Osteocyte (in vitro differentiated cells): ENCODE measurements at places on chromosomes 16 and 17. TPM values are rescaled to one million over a fixed set of nuclear protein-coding genes. Genes with fewer than 3 reads are reported as not detected.

SEZ6L2 gene
- total RNA-seq, result 17.6 and 19.3 TPM in 2 replicates

UTP18 gene
- 25.3 and 28.0 TPM in 2 replicates for total RNA-seq

EVPLL gene
- not detected in 2 replicates for total RNA-seq

SOCS7 gene
- total RNA-seq, result 17.3 and 19.1 TPM in 2 replicates

DNA sequence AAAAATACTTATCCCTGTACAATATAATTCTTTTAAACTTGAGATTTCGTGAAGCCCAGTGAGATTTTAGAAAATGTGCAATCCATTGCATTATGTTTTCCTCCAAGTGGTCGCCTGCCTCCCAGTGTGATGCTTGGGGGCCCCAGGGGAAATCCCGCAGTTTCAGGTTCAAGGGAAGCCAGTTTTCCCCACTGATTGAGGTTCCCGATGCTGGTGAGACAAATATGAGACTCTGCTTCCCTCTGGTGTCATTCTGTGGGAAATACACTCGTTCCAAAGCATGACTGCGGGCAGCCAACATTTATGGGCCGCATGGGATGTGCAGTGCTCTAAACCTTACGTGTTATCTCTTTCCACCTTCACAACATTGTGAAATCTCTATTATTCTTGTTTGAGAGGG, 200.8 kb downstream of the PRKCB start:
- no peak overlapping the region for H3K4me3 ChIP-seq
- no peak for DNase-seq
- no peaks in the 10 kb centered on the region for H3K27me3 ChIP-seq
- no peaks in the 10 kb centered on the region for H3K4me1 ChIP-seq
- H3K27ac ChIP-seq, result no peak overlapping the region

DNA sequence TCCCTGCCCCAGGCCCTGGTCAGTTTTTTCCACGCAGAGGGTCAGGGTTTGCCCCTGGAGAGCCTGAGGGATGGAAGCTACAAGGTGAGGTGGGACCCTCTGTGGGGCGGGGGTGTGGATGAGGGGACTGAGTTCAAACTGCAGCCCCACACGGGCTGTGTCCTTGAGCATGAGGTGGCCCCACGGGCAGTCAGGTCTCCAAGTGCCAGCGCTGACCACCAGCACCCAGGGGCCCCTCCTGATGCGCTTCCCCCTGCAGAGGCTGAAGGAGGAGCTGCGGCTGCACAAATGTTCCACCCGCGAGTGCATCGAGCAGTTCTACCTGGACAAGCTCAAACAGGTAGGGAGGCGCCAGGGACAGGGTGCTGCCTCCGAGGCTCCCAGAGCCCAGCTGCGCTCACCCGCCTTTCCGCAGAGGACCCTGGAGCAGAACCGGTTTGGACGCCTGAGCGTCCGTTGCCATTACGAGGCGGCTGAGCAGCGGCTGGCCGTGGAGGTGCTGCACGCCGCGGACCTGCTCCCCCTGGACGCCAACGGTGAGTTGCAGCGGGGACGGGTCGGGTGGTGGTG, 4.3 kb downstream of the TSR3 start:
- no peak overlapping the region for H3K27ac ChIP-seq
- H3K27me3 ChIP-seq, result peaks cover 4% of the 10 kb centered on the region
- H3K4me1 ChIP-seq, result peaks cover 14% of the 10 kb centered on the region
- H3K36me3 ChIP-seq, result peaks cover 7% of the 10 kb centered on the region
- no peak for DNase-seq
- H3K4me3 ChIP-seq, result no peak overlapping the region

GRCh38 chr17:57545731-57546342, 199.3 kb downstream of the CCDC182 start:
- peaks cover 13% of the 10 kb centered on the region for H3K4me1 ChIP-seq
- H3K36me3 ChIP-seq, result no peaks in the 10 kb centered on the region
- H3K27ac ChIP-seq, result no peak overlapping the region
- no peaks in the 10 kb centered on the region for H3K27me3 ChIP-seq
- no peak overlapping the region for H3K4me3 ChIP-seq
- DNase-seq, result no peak

- peak overlapping the region; percentile 93 for H3K27ac ChIP-seq
- no peaks in the 10 kb centered on the region for H3K36me3 ChIP-seq
- H3K4me3 ChIP-seq, result no peak overlapping the region
Measured at GRCh38 chr16:31452631-31453106, 6.6 kb upstream of the ARMC5 start.

DNA sequence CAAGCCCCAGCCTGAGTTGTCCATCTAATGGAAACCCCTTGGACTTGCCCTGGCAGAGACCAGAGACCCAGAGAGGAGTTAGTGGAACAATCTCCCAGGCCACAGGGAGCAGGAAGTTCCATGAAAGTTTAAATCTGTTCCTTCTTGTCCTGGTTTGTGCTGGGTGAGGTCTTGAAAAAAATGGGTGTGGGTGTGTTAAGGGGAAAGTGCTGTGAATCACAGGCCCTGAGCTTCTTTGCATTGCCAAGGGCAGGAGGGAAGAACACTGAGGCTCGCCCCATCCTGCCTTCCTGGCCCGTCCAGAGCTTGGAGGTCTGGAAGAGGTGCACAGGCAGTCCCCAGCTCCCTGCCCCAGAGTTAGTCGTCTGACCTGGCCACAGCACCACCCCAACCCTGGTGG, 2.3 kb downstream of the ADORA2B start:
- H3K27me3 ChIP-seq, result no peaks in the 10 kb centered on the region
- peaks cover 6% of the 10 kb centered on the region for H3K36me3 ChIP-seq
- H3K4me3 ChIP-seq, result peak overlapping the region; percentile 76
- DNase-seq, result no peak

DNA sequence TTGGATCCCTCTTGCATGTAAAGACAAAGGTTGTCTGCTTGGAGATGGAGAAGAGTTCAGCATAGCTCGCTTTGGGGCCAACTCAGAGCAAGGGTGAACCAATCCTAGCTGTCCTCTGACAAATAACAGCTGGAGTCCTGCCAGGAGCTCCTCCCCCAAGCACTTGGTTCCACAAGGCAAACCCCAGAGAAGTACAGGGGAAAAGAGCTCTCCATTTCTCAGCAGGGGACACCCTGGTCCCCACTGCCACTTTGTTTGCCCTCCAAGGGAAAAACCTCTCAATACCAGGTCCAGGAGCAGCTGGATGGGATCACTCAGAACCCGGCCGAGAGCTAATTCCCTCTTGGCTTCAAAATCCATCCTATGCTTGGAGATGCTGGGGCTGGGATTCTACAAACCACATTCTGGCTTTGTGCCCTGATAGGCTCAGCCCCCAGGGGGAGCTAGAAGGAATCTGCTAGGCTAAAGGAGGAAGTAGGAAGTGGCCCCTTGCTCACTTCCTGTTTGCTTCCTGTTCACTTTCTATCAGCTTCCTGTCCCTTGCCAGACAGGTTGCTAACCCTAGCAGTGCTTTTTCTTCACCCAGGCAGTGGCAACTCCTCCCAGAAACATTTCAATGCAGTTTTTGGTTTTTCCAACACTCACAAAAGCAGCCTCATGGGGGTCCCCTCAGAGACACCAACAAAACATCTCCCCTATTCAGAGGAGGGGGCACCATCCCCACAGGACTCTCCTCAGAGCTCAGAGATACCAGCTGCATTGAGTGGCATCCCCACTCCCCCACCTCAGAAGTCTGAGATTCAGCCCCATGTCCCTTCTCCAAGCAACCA, 30.7 kb downstream of the CDRT4 start:
- peaks cover 16% of the 10 kb centered on the region for H3K36me3 ChIP-seq
- peaks cover 5% of the 10 kb centered on the region for H3K4me1 ChIP-seq
- H3K4me3 ChIP-seq, result no peak overlapping the region
- no peaks in the 10 kb centered on the region for H3K27me3 ChIP-seq
- no peak for DNase-seq
- no peak overlapping the region for H3K27ac ChIP-seq

DNA sequence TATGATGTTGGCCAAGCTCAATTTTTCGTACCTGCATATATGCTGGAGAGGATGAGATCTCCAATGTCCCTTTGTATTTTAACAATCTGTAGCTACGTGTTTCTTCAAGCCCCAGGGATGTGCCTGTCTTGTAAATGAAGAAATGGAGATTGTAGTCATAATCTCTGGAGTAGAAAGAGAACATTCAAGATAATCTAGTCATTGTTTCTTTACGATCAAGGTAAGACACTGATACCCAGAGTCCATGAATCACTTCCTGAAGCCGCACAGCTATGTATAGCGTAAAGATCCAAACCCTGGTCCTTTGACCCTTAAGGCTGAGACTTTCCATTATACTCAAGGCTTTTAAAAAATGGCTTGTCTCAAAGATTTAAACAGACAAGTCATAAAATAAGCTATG, 205.5 kb downstream of the HS3ST3B1 start:
- H3K4me1 ChIP-seq, result no peaks in the 10 kb centered on the region
- H3K36me3 ChIP-seq, result no peaks in the 10 kb centered on the region
- no peak overlapping the region for H3K27ac ChIP-seq
- DNase-seq, result no peak
- no peaks in the 10 kb centered on the region for H3K27me3 ChIP-seq

DNA sequence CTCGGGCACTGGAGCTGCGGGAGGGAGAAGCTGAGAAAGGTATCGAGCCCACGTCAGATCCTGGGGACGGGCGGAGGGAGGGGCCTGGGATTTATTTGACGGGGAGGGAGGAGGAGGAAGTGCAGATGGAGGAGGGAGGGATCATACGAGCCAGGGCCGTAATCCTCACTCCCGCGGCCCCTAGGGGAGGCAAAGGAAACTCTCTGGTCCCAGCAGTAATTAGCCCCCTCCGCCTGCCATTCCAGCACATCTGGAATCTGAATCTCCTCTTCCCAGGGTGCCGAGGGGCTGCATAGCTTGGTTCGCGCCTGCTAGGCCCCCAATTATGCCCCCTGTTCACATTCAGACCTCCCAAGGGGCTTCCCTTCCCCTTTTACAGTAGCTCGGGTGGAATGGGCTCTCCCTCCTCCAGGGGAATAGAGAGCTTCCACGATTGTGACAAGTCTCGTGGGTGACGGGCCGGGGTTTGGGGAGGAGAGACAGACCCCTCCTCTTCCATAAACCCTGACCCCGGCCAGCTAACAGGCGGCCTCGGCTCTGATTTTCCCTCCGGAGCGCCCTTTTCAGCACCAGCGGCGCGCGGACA, at the start of gene SEZ6L2:
SEZ6L2 (minus strand) TSS at position 35 of the 586 bp plus-strand sequence. CDS start 531 bp downstream, outside the sequence.
- H3K27ac ChIP-seq, result peak within 1 kb of the TSS; percentile 23
- peak within 1 kb of the TSS; percentile 86 for H3K4me3 ChIP-seq
- no peaks in the 10 kb centered on the region for H3K36me3 ChIP-seq
- H3K4me1 ChIP-seq, result peaks cover 17% of the 10 kb centered on the region

GRCh38 chr16:31032736-31033708, at the start of gene STX4:
STX4 (plus strand) TSS chr16:31033558; CDS start chr16:31033806, 248 bp downstream.
- peak within 1 kb of the TSS; percentile 91 for H3K27ac ChIP-seq
- no peaks in the 10 kb centered on the region for H3K27me3 ChIP-seq
- peaks cover 8% of the 10 kb centered on the region for H3K36me3 ChIP-seq
- DNase-seq, result peak; percentile 98
- peaks cover 14% of the 10 kb centered on the region for H3K4me1 ChIP-seq

- H3K4me1 ChIP-seq, result no peaks in the 10 kb centered on the region
- H3K27me3 ChIP-seq, result no peaks in the 10 kb centered on the region
- DNase-seq, result no peak
- no peaks in the 10 kb centered on the region for H3K36me3 ChIP-seq
Measured at GRCh38 chr16:51184702-51185433, 33.8 kb upstream of the SALL1 start.
